Activated CD4-positive, alpha-beta T cell treated with anti-CD3 and anti-CD28 coated beads for 24 hours (primary cell): ENCODE measurements at places on chromosomes 4 and X.

GRCh38 chrX:31500921-31501320 lies 429.1 kb upstream of the FTHL17 start:
- no peak for DNase-seq

DNA sequence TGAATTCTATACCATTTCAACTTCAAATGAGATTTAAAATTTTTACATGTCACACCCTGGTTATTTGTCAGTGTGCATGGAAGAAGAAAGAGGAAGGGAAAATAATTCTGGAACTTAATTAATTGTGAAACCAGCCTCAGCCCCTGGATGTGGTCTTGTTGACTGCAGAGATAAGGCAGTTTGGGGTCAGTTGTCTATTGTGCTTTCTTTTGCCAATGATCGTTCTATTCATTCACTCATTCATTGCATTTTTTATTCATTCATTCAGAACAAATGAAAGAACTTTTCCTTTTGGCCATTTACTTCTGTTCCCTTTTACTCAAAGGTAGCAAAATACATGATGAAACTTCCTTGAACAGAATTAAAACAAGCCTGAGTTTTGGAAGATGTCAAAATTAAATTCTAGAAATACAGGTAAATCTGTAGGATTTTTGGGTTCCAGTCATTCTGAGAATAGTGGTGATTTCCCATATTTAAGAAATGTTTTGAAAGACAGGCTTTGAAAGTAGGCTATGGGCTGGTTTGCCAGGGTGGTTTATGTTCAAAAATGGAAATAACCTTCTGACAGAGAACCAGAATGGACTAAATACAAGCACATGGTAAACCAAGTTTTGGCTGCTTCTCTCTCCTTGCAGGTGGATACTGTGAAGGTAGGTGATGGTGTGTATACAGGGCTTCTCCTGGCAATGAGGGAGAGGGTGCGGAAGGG lies 35.7 kb downstream of the PARM1 start:
- DNase-seq: no peak

- DNase-seq: no peak
These were observed 14.5 kb upstream of the MED14 start for GRCh38 chrX:40749681-40750494.

GRCh38 chrX:77160301-77160700 lies 286.9 kb upstream of the FGF16 start:
- peak; percentile 1 for DNase-seq

DNA sequence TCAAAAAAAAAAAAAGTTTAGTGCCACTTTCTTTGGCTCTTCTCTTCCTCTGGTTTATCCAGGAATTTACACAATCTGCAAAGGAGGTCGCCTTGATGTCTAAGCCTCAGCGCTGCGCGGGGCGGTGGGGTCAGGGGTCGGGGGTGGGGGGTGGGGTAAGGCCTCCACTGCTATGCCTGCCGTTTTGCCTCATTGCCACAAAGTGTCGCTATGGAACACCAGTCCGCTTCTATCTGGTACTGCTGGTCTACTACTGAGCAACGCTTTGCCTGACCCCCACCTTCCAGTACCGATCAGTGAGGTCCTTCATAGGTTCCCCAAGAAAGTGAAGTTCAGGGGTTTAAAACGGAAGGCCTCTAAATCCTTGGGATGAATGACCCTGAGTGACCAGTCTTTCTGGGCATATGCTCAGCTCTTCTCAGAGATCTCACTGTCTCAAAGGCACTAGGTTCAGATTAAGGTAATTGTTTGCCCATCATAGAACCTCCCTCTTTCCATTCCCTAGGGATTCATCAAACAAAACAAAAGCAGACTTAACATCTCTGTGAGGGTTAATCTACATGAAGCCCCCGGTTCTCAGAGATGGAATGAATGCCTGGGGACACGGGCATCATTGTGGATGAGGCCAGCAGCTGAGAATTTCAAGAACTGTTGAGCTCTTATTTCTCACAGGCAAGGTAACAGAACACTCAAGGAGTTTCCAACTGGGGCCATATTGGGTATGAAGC lies 16.9 kb upstream of the TSR2 start:
- DNase-seq: no peak

GRCh38 chr4:10101671-10102473 lies 14.7 kb downstream of the WDR1 start:
- no peak for DNase-seq

GRCh38 chr4:14856062-14856933 lies 146.0 kb upstream of the CPEB2 start:
- DNase-seq: peak; percentile 42

DNA sequence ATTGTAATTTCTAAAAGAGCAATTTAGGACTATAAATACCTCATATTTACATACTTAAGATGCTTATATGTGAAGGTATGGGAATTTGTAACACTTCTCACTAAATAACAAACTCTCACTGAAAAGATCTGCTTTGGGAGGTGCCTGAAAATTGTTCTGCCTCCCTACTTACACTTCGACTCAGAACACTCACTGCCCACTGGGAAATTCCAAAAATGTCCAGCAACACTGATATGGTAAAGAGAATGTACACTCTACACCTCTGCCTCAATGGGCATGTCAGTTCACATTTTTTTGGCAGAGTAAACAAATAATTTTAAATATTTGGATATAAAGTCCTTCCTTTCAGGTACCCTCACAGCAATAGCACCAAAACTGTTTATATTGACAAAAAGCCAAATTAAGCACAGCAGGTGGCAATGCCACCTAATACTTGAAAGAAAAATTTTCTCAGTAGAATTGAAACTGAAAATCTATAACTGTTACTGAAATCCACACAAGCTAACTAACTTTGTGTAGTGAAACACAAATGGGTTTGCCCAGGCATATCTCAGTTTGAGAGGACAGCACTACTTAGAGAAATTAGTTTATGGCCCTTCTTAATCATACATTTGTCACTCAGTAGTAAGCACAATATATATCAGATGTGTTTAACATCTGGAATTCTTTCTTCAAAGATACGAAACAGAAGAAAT lies 67.1 kb downstream of the PRDM5 start:
- DNase-seq: no peak

GRCh38 chr4:106114270-106114669 lies 201.7 kb downstream of the TBCK start:
- no peak for DNase-seq

GRCh38 chr4:83108101-83108861 lies 6.2 kb downstream of the PLAC8 start:
- no peak for DNase-seq
